ENCODE measurements at places on chromosomes 13 and 19.

- DNase-seq = no peak
These were observed 15.9 kb upstream of the NOP53 start for GRCh38 chr19:47729468-47729798.

DNA sequence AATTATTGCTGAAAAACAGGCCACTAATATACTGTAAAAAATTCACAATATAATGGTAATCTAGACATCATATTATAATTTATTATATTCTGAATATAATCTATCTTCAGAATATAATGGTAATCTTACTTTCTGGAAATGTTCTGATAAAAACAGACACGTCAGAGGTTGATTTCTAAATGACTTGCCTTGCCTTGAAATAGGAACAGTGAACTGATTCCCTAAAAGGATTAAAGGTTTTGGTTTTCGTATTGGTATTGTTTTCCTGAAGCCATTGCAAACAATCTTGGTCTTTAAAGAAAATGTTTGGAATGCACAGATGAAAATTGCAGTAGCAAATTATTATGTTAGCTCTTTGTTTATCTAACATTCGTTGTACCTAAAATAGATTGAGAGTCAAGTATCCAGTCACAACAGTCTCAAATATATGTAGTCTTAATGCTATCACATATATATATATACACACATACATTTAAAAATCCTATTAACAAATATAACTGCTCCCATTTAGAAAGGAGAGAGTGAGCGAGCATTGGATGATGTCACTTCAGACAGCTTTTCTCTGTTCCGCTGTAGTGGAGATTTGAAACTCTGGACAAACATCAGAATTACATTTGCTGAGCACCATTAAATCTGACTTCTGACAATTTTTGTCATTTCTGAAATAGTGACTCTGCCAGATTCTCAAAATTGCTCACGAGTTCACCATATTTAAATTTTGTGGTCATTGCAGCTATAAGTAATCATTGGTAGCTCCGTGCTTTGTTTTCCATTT, 1.7 kb downstream of the ITM2B start:
- no peak for DNase-seq

GRCh38 chr13:47004540-47004939, 107.7 kb upstream of the HTR2A start:
- no peak for DNase-seq

DNA sequence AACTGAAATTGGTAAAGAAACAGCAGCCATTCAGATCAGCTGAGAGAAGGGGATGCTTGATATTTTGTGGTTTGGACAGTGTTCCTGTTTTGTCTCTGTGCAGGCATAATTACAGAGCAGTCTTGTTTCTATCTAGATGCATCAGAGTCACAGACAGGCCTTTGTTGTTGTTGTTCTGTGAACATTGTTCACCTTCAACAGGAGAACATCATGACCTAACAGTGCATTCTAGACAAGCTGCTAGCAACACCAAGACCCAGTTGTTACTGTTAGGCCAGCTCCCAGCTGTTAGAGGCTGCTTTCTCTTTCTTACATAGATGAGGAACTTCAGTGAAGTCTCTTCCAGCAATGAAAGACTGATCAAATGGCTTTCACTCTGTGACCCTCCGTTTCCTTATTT, 8.5 kb upstream of the LSR start:
- DNase-seq = no peak

DNA sequence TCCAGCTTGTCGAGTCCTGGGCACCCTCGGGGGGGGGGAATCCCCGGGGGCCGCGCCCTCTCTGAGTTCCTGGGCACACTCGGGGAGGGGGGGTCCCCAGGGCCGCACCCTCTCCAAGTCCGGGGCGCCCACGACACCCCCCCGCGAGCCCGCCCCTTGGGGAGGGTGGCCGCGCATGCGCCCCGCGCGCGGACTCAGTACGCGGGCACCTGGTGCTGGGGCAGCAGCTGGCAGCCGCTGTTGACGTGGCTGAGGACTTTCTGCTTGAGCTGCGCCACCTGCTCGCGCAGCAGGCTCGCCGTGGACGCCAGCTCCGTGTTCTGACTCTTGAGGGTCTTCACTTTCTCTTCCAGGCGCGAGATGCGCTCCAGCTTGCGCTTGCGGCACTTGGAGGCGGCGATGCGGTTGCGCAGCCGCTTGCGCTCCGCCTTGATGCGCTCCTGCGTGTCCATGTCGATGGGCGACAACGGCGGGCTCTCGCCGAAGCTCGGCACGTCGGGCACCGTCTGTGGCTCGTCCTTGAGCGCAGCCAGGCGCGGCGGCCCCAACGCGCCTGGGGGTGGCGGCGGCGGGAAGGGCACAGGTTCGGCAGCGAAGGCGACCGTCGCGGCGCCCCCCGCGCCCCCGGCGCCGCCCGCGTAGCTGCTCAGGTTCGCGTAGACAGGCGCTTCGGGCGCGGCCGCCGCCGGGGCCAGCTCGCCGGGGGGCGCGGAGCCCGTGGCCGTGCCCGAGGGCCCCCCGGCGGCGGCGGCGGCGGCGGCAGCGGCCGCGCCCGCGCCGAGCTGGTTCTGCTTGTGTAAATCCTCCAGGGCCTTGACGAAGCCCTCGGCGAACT, 958 bp downstream of the JUND start:
- peak; percentile 77 for DNase-seq

DNA sequence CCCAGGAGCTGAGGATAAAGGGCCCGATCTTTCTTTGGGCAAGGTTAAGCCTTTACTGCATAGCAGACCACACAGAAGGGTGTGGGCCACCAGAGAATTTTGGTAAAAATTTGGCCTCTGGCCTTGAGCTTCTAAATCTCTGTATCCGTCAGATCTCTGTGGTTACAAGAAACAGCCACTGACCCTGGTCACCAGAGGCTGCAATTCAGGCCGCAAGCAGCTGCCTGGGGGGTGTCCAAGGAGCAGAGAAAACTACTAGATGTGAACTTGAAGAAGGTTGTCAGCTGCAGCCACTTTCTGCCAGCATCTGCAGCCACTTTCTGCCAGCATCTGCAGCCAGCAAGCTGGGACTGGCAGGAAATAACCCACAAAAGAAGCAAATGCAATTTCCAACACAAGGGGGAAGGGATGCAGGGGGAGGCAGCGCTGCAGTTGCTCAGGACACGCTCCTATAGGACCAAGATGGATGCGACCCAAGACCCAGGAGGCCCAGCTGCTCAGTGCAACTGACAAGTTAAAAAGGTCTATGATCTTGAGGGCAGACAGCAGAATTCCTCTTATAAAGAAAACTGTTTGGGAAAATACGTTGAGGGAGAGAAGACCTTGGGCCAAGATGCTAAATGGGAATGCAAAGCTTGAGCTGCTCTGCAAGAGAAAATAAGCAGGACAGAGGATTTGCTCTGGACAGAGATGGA, 8.4 kb upstream of the CEACAM19 start:
- no peak for DNase-seq

- no peak for DNase-seq
These were observed 809 bp downstream of the MYO1F start for GRCh38 chr19:8576273-8576993.

GRCh38 chr13:109844396-109844795, 58.0 kb upstream of the IRS2 start:
- no peak for DNase-seq

GRCh38 chr19:47370045-47370611, 21.0 kb downstream of the DHX34 start:
- no peak for DNase-seq

DNA sequence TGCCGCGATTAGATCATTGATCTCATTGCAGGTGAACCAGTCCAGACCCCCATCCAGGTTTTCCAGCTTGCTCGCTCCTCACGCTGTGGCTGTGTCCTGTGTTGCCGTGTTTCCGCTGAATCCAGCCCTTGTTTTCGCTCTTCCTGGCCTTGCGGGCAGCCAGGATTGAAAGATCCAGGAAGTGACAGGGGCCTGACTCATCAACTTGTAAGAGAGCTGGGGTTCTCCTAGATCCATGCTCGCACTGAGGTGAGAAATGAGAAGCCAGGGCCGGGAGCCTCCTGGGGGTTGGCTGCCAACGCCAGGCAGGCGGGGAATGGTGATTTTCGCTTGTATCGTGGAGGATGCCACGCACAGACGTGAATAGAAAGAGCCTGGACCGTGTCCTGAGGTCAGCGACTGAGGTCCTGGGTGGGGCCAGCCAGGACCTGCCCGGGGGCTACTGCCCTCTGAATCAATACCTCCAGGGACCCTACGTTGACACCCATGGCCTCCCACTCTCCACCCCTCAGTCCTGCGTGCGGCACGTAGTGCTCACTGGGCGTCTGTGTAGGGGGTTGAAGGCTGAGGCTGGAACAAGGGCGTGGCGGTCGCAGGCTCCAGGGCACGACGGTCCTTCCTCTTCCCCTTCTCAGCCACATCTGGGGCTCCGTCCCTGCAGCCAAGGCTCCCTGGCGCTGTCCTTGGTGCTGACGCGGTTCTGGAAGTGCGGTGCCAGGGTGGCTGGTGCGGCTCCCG, 7.3 kb upstream of the PTPRH start:
- peak; percentile 26 for DNase-seq

- DNase-seq = no peak
These were observed 16.2 kb upstream of the TNFRSF19 start for GRCh38 chr13:23554000-23554399.

DNA sequence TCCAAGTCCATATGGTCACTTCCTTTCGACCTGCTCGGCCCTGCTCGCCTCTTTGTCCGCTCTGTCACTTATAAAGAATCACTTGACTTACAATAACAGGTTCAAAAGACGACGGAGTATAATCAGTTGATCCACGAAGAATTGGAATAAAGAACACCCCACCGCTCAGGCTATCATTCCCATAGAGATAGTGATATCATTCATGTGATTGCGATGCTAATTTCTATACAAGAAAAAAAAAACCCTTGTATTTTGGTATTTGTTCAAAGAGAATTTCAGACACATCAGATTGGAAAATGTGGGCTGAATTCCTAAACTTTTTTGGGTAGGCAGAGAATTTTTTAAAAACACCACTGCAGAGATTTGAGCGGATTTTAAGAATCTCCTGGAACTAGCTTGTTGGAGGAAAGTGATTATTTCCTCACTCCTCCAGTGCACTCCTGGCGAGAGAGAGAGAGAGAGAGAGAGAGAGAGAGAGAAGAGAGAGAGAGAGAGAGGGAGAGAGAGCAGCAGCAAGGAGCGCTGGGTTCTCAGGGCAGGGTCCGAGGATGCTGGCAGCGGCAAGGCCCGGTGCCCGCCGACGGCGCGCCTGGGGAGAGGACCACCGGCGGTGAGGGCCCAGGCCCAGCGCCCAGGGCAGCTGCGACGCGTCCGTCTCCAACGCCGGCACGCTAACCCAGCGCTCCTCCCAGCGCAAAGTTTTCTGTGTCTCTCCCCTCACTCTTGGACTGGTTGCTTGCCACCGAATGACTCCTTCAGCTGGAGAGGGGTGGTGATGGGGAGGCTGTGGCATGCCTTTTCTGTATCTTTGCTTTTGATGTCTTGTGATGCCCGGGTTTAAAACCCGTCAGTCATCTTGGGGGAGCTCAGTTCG, 149.0 kb upstream of the ZNF536 start:
- DNase-seq = no peak

DNA sequence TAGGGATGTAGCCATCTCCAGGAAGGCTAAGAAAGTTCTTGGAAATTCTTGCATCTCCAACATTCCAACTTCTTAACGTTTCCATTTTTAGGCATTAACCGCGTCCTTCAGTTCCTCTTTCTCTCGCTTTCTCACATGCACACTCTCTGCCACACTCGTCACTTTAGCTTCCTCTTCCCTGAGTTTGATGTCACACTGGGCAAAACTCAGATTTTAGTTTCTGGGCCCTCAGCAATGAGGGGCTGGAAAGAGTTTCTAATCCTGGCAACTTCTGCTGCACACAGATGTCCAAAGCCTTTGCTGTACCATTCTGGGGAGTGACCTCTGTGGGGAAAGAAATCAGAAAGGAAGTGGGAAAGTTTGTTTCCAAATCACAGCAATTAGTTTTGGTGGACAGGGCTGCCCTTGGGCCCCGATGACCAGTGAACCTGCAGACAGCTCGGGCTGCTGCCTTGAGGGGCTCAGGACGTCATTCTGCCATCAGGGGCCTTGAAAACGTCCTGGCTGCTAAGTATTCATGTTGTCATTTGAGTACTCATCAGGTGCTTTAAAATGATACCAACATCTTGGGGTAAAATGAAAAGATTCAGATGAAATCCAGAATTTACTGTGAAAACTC, 89.3 kb downstream of the KL start:
- DNase-seq = no peak

DNA sequence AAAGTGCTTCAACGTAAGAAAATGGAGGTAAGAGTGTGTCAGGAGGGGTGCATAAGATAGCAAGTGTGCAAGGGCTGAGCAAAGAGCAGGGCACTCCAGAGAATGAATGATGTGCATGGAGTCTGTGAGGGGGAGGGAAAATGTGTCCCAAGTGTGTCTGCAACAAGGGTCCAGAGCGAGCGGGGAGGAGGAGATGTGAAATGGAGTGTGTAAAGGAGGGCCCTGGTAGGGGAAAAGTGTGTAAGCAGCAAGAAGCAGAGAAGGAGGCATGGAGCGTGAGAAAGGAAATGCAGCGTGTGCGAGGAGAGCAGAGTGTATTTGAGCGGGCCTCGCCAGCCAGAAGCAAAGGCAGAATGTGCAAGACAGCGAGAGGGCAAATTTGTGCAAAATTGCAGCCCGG, 11.8 kb downstream of the C19orf81 start:
- no peak for DNase-seq

- DNase-seq = no peak
These were observed 1922.3 kb upstream of the PCDH20 start for GRCh38 chr13:63337921-63338320.

DNA sequence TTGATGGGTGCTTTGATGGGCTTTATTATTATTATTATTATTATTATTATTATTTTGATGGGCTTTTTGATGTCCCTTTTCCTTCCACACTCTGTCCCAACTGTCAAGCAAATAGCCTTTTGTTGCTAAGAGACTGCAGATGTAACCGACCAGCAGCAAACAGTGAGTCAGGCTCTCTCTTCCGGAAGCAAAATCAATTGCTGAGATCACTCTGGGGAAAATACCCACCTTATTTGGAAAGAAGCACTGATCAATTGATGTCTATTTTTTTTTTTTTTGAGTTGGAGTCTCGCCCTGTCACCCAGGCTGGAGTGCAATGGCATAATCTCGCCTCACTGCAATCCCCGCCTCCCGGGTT, 2.9 kb downstream of the LDLR start:
- no peak for DNase-seq

- no peak for DNase-seq
These were observed 21.8 kb downstream of the NOSIP start for GRCh38 chr19:49558591-49558990.

DNA sequence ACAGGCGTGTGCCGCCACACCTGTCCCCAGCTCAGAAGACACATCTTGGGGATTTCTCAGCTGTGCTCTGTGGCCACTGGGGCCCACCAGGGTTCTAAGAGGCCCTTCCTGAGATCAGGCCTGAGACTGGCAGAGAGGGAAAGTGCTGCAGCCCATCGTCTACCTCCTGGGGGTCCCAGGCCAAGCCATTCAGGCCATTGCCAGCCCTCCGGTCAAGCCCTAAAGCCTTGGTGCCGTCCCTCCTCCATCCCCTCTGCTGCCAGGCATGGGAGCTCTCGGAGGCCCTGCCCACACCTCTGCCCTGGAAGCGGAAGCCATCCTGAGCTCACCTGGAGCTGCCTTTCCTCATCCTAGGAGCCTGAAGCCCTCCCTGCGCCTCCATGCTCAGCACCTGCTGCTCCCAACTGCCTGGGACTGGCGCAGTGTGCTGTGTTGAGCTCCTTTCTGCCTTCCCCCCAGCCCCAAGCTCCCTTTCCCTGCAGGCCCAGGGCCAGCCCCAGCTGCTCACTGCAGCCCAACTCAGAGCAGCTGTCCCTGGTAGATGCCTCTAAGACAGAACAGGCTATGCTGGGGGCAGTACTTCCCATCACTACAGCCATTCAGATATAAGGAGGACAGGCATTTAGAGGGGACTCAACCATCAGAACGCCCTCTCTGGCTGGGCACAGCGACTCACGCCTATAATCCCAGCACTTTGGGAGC, 2.9 kb downstream of the SLC7A9 start:
- DNase-seq = no peak

GRCh38 chr19:33620611-33621010, 1.1 kb upstream of the CHST8 start:
- DNase-seq = no peak
